ENCODE measurements at places on chromosomes 5 and 9.

DNA sequence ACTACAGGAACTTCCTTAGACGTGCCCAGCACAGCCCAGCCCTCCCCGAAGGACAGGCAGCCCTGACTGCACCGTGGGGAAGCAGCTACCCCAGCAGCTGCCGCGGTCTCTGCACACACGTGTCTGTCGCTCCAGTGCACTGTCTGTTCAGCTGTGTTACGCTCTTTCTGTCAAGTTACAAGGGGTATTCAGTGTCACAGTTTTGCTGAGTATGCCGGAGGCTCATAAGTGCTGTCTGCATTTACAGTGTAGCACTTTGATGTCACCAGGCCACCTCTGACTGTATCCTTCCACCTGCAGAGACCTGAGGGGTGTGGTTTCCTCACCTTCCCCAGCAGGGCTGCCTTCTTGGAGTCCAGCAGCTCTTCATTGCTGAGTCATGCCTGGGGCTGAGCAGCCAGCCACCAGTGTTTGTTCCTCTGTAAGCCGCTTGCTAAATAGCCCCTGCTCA, 126.8 kb downstream of the EHMT1 start:
- DNase-seq: no peak

DNA sequence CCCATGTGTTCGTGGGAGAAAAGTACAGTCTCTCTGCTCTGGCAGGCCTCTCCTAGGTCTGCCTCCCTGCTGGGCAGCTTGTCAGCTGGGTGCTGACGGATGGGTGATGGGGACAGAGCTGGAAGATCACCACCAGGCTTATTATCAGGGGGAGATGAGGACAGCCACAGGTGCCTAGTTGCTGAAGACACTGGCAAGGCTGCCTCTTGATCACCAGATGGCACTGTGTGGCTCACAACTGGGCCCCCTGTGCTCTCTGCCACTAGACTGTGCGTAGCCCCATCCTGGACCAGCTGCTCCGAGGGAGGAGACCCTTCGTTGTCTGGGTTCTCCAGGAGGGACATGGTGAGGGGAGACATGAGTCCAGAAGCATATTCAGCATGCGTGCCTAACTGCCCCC, 73.0 kb downstream of the KIF24 start:
- DNase-seq: no peak

GRCh38 chr9:95010431-95010838, 283.9 kb downstream of the AOPEP start:
- DNase-seq: no peak

GRCh38 chr9:4665357-4665756, 923 bp downstream of the SPATA6L start:
- DNase-seq: no peak

DNA sequence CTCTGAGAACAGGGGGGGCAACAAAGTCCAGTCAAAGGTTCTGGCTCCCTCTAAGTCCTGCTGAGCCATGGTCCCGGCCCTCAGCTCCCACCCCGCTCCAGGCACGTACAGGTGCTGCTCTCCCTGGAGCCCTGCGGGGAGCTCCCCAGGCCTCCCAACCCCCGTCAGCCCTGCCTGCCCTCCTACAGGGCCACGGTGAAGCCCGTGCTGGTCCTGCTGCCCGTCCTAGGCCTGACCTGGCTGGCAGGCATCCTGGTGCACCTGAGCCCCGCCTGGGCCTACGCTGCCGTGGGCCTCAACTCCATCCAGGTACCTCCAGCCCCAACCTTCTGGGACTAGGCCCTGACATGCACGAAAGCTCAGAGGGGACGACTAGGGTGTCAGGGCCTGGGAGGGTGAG, 20.1 kb downstream of the ADGRD2 start:
- DNase-seq: no peak

- no peak for DNase-seq
These were observed 120.9 kb downstream of the CDC42SE2 start for GRCh38 chr5:131384616-131385214.

DNA sequence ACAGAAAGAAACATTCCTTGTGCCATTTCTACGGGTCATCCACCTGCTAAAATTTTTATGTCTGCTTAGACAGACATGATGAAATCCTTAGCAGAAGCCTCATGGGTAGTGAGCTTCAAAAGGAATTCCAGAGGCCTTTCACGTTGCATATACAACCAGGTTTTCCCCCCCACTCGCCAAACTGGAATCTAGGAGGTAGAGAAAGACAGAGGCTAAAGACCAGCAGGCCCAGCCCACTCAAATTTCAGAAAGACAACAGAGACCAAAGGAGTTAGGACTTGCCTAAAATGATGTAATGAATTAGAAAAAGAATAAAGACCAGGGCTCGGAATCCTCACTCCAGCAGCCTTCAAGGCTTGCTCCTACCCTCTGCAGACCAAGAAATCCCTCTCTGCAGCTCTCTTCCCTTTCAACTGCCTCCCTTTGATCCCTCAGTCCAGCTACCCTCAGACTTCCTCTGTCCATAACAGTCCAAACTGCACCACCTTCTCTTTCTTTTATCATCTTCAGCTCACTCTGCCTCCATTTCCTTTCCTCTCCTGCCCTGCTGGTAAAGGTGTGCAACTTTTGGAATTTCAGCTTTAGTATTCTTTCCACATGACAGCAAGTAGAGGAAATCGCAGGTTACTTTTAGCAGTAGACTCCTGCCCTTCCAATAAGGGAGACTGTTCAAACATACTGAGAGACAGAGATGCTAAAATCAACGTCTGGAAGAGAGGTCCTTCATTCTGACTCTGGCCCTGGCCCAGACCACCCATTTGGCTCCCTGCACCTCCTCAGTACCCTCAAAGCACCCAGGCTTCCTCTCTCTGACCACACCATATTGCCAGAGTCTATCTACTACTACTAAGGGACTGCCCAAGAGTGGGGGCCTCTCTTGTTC, 8.9 kb downstream of the B4GALT1 start:
- no peak for DNase-seq

DNA sequence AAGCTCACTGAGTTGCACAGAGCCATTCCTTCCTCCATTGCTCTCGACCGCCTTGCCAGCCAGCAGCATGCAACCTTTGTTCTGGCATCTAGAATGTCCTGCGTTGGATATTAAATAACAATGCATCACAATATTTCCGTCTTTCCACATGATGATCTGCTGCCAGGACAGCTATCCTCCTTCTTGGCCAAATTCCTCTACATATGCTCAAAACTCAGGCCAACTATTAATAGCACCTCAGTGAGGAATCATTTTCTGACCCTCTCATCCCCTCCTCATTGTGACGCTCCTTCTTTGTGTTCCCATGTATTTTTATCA, 128.6 kb downstream of the MYO10 start:
- no peak for DNase-seq

DNA sequence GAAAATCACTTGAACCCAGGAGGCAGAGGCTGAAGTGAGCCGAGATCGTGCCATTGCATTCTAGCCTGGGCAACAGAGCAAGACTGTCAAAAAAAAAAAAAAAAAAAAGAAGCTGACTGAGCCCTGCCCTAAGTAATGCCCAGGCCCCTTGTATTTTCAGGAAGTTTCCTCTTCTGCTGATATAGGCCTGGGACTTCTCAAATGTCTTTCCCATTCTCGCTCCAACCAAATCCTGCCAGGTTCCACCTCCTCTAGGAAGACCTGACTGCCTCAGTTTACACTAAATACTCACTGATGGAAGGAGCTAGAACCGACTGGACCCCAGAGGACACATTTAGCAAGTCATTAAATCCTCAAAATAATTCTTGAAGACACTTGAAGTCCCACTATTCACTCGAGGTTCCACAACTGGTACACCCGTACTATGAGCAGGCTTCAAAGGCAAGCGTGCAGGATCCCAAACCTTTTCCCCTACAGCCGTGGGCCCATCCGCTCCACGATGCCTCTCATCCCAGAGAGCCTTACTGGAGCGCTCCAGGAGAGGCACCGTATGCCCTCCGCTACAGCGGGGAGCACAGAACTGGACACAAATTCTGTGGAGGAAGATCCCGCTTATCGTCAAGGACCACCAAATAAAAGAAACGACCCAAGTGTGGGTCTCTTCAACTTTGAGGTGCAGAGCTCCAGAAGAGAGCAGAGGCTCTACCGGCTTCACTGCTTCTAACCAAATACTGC, 676 bp downstream of the NOL6 start:
- no peak for DNase-seq

- no peak for DNase-seq
These were observed 112.3 kb upstream of the RAD23B start for GRCh38 chr9:107170801-107171200.

GRCh38 chr5:95866435-95867040, 44.0 kb upstream of the GLRX start:
- DNase-seq: no peak

GRCh38 chr9:131516930-131517329, 14.1 kb downstream of the UCK1 start:
- no peak for DNase-seq

DNA sequence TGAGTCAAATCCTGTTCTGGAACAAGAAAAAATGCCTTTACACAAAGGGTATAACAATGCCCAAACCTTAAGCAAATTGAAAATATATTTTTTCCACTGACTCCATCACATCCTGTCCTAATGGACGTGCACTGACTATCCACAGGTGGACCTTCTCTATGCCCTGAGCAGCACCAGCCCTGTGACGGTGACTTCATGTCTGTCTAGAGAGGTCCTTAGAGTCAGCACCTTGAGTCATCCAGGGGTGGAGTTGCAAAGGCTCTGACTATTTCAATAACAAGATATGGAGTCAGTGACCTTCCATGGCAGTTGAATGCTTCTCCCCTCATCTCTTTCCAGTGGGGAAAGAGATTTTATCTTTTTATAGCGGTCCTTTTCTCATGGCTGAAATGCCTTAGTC, 78.0 kb downstream of the YIPF5 start:
- DNase-seq: no peak

GRCh38 chr5:78004559-78004958, 228.4 kb upstream of the TBCA start:
- DNase-seq: no peak

- no peak for DNase-seq
These were observed 4.0 kb upstream of the CSF2 start for GRCh38 chr5:132069561-132069960.

- DNase-seq: no peak
These were observed 166.1 kb upstream of the ADRA1B start for GRCh38 chr5:159750226-159750625.

GRCh38 chr5:95644351-95645042, 2.1 kb upstream of the RFESD start:
- DNase-seq: no peak

GRCh38 chr5:139140591-139141071, 57.5 kb downstream of the SIL1 start:
- DNase-seq: no peak

DNA sequence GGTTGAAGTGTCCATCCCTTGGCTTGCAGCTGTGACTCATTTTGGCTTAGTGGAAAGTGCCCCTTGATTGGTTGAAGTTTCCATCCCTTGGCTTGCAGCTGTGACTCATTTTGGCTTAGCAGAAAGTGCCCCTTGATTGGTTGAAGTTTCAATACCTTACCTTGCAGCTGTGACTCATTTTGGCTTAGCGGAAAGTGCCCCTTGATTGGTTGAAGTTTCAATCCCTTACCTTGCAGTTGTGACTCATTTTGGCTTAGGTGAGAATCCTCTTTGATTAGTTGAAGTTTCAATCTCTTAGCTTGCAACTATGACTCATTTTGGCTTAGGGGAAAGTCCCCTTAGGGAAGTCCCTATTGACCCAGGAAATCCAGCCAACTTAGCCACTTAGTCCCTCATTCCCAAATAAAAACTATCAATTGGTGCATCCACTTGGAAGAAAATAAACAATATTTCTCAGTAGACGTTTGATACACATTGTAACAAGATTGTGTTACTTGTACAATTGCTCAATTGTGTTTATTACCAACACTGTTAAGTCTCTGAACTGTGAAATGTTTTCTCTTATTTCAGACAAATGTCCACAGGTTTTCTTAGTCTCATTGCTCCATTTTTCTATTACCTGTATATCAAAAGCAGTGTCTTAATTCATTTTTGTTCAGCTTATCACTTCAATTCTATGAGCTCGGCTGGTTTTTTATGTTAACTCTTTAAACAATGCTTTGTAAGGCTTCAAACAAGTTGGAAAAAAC, 2308.8 kb upstream of the ACO1 start:
- DNase-seq: no peak

- no peak for DNase-seq
These were observed 1077.9 kb upstream of the C9orf72 start for GRCh38 chr9:28651050-28651722.

DNA sequence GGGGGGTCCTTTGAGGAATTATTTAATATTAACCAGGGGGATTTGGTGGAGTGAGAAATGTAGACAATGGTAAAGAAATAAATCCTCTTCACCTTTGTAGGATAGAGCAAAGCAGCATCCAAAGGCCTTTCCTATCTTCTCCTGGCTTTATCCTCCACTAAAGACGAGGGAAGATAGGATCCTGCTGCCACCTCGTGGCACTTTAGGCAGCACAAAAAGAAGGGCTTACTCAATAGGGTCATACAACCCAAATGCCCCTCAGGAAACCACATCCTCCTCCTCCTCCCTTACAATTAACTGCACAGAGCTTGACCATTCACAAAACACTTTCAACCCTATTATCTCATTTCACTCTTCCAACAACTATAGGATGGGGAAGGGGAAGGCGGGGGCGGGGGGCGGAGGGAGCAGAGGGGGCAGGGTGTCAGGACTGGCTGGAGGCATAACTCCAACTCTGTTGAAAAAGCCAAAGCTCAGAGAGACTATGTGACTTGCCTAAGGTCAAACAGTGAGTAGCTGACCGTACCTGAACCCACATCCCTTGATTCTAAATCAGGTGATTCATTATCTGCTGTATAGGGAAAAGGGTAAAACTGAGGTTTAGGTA, 45.4 kb upstream of the MYOT start:
- DNase-seq: no peak

- DNase-seq: no peak
These were observed 242.4 kb upstream of the ATP10B start for GRCh38 chr5:161094411-161094810.

GRCh38 chr9:133487331-133487725, 8.4 kb upstream of the SLC2A6 start:
- no peak for DNase-seq

DNA sequence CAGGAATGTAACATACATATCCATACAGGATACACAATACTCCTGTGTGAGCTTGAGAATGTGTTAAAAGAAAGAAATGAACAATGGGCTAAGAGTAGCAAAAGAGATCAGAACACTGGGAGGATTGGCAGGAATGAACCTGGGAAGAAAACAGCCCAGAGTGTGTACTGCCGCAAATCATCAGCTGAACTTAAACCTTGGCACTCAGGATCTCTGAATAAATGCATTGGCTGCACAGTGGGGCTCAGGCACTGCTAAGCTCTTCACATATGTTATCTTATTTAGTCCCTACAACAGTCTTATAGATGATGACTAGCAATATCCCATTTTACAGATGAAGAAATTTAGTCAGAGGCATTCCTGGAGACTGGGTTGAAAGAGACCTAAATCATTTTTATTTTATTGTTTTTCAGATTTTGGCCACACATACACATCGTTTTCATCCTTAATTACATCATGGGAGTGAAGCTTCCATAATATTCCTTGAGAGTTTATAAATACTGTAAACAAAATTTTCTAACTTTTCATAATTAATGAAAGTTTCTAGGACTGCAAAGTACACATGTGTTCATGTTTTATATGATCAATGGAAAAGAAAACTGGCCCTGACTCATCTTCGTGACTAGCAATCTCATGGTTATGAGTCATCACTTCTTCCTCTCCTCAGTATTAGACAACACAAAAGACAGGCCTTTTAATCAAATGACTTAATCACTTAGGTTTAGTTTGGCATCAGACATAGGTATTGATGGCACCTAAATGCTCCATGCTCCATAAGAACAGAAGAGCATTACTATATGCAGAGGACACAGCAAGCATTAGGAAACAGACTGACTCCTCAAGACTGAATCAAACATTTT, 59.2 kb downstream of the CDH18 start:
- peak; percentile 36 for DNase-seq

GRCh38 chr9:79020276-79020675, 551.5 kb upstream of the TLE4 start:
- DNase-seq: no peak

Measured in brain pericyte (primary cell).